Fibroblast of upper back skin (primary cell): ENCODE measurements at places on chromosomes 12 and 14.

- no peak for DNase-seq
Observed at GRCh38 chr12:95458761-95459160, 15.2 kb upstream of the METAP2 start.

DNA sequence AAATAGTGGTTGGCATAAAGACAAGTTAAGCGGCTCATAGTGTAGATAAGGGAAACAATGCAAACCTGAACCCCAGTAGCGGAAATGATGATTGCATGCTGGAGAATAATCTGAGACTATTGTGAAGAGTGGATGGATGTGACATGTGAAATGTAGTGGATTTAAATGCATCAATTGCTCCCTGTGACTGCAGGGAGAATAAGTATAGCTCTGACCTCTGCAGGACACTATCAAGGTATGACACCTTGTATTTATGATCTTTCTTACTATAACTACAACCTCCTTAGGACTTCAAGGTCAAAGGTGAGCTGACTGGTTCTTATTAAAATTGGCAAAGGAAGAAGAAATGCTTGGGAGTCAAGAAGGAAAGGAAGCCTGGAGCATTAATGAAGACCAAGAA, 285.6 kb downstream of the GRIN2B start:
- no peak for DNase-seq

GRCh38 chr12:27013611-27014084, 536 bp downstream of the TM7SF3 start:
- DNase-seq: peak; percentile 8

GRCh38 chr14:74204491-74204890, 34.8 kb upstream of the VSX2 start:
- DNase-seq: no peak

DNA sequence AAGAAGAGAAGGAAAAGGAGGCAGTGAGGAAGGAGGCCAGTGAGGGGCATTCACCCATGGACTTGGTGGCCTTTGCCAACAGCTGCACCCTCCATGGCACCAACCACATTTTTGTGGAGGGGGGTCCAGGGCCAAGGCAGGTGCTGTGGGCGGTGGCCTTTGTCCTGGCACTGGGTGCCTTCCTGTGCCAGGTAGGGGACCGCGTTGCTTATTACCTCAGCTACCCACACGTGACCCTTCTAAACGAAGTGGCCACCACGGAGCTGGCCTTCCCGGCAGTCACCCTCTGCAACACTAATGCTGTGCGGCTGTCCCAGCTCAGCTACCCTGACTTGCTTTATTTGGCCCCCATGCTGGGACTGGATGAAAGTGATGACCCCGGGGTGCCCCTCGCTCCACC, 11.4 kb upstream of the SMARCD1 start:
- DNase-seq: no peak
